Thoracic aorta endothelial cell (primary cell): ENCODE measurements at places on chromosomes 6 and 20. TPM values are rescaled to one million over a fixed set of nuclear protein-coding genes. Genes with fewer than 3 reads are reported as not detected.

The TMEM14B gene
- 64.9 and 71.0 TPM in 2 replicates for total RNA-seq

The DLL1 gene
- 1.2 TPM in 2 replicates for total RNA-seq

The PKIB gene
- 0.22 TPM in 1 of 2 replicates, not detected in the other for total RNA-seq

The SOX4 gene
- total RNA-seq, result 86.7 and 91.0 TPM in 2 replicates

The DCBLD1 gene
- total RNA-seq, result 27.5 and 45.9 TPM in 2 replicates

The PPIL6 gene
- total RNA-seq, result 0.14 and 0.27 TPM in 2 replicates

The POM121L2 gene
- not detected in 2 replicates for total RNA-seq

The MTRF1L gene
- total RNA-seq, result 50.5 and 53.2 TPM in 2 replicates

The BTNL2 gene
- not detected in 2 replicates for total RNA-seq

The CRISP3 gene
- total RNA-seq, result not detected in 2 replicates
